SK-N-MC (cell line): ENCODE measurements at places on chromosomes 2 and 18.
A peak's percentile ranks its signal among the peaks of the same experiment; 100 is the strongest.

GRCh38 chr2:28347596-28347995, 45.1 kb upstream of the FOSL2 start:
- DNase-seq = no peak

DNA sequence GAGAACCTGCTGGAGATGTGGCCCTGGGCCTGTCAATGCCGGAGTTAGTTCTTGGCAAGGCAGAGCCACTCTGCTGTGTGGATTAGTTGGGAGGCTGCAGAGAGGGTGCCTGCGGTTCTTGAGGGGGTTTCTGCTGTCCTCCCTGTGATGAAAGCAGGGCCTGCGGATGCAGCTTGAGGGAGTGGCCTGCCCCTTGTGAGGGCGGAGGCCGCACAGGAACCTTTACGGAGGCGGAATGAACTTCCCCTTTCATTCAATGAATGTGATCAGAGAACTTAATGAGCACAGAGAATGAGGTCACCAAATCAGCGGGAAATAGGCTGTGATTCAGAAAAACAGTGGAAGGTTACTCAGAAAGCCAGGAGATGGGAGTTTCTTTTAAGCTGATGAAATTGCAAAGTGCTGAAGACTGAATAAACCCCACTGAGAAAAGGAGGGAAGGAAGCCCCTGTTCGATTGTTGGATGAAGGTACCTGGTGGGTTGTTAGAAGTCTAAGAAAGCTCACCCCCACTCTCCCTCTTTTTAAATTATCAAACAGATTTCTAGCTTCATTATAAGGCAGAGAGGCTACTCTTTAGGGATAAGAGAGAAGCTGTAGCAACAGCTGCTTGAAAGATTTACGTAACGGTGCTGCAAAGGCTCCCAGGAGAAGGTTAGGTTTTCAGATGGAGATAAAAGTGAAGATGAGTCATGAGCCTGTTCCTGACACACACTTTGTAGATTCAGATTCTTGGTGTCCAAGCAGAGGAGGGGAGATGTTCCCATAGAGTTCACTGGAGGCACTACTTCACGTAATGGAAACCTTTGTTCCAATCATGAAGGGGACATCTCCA, 47.4 kb downstream of the VWA3B start:
- no peak for DNase-seq

DNA sequence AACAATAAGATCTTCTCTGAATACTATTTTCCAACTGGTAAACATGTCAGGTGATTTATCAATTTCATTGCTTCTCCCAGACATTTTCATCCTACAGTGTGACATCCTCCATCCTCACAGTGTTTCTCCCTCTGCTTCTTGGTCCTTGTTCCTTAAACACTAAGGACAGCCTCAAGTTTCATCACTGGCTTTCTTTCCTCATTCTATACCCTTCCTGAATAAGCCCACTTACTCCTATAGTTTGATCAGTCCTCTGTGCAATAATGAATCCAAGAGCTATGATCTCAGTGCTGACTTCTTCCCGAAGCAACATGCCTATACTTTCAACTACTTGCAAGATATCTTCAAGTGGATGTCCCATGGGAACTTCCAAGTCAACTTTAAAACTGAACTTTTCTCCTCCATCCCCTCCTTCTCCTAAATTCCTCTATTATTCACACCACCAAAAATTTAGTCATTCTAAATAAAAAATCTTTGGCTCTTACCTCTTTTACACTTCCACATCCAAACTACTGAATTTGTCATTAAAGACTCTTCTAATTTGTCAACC, 87.6 kb downstream of the FAM228A start:
- no peak for DNase-seq

DNA sequence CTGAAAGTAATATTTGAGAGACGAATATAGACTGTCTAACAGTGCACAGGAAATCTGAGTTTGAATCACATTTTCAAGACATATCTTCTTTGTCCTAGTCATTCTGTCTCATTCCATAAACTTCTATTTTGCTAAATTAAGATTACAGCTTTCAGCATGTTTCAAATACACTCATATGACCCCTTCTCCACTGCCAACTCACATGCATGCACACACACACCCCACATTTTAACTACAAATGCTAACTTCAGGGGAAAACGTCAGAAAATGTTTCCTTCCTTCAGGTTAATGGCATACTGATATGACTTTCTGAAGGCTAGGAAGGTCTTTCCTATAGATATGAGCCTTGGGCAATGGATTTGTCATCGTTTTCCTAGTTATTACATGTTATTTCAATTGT, 373.7 kb downstream of the RBM43 start:
- no peak for DNase-seq

DNA sequence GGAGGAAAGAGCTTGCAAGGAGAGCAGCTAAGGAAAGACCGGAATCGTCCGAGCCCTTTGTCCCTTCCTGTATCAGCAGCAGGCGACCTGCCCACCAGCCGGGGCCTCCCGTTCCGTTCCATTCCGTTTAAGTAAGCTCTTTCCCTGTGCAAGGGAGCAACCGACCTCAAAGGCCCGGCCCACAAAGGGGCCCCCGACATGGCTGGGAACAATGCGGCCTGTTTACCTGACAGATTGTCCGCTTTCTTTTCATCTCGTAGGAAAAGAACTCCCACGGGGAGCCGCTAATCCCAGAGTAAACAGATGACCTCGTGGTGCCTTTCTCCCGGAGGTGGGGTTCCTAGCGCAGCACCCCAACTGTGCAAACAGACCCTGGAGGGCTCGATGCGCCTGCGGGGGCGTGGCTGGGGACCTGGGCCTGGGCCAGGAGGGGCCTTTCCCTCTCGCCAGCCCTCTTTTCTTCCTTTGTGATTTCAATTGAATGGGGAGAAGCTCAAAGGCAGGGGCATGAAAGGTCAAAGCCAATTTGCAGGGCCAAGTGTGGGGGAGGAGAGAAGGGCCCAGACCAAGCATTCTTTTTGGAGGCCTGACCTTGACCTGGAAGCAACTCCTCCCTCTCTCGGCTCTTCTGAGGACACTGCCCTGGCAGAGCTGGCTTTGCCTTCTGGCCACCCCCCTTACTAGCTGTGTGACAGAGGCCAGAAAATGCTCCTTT, 120.2 kb downstream of the INHBB start:
- no peak for DNase-seq

- DNase-seq = no peak
These were observed 1.3 kb downstream of the DUSP28 start for GRCh38 chr2:240561325-240561971.

- no peak for DNase-seq
These were observed 424.2 kb downstream of the TSN start for GRCh38 chr2:122179492-122180165.

DNA sequence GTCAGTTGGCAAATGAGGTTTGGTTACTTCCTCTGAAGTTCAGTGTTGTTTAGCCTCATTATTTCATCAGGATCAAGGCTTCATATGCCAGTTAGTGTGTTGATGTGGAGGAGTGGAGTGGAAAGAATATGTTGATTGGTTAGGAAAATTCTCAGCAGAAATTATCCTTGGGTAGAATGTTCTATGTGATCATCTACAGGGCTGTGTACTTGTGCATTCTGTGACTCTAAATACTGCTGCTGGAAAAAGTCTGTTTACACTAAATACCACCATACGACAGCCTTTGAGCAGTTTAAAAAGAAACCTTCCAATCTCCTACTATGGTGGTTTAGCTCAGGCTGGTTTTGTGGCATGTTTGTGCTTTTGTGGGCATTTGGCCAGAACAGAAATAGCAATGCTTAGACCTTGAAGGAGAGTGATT, 25.8 kb downstream of the CAB39 start:
- no peak for DNase-seq

DNA sequence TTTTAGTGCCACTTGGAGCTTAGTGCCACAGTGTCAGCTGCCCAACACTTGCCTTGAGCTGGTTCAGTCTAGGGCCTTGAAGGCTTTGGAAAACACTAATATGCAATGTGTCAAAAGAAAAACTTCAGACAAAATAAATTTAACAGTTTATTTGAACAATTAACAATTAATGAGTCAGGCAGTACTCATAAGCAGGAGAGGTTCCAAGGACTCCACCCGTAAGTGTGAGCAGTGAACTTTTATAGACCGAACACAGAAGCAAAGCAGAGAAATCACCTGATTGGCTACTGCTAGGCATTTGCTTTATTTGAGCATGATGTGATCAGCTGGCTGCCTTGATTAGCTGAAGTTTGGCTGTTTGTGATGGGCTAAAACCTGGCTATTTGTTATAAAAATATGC, 49.5 kb upstream of the TBC1D8 start:
- no peak for DNase-seq

- DNase-seq = no peak
These were observed 3.9 kb downstream of the SKOR2 start for GRCh38 chr18:47247416-47248114.

DNA sequence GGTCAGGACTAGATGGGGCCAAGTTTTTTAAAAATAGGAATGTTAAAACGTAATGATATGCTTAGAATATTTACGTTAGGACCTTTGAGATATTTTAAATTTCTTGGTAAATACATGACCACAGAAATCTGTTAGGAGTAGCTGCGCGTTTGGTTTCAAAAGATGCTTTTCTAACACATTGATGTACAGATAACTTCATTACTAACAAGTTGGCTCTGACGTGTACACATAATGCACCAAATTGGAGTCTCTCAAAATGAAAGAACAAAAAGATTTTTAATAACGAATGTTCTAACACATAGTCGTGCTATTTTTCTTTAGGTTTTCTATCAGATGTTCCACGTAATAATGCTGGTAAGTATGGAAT, 608 bp downstream of the PHOSPHO2 start:
- no peak for DNase-seq

- no peak for DNase-seq
These were observed 214.2 kb downstream of the BCL11A start for GRCh38 chr2:60339286-60339685.

DNA sequence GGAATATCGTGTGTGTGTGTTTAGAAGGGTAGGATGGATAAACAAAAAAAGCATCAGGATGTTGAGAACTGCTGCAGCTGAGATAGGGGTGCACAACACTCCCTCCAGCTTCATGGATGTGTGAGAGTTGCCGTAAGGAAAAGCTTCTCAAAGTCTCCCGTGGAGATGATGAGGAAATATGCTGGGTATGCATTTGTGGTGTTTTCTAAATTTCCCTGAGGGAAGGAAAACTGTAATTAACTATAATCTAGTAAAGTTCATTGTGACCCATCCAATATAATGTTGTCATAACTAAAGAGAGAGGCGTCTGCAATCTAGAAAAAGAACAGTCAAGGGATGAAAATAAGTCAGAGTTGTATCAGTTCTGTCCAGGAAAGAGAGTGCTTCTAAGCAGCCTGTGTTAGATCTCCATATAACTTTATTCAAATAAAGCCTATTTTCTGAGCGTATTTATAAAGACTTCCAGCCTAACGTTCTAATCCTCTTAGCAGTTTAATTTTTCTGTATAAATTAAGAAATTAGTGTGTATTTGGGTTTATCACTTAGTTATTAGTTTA, 7.3 kb upstream of the LMAN2L start:
- peak; percentile 80 for DNase-seq

- no peak for DNase-seq
These were observed 343.2 kb downstream of the ALK start for GRCh38 chr2:29578084-29578598.
